Pulmonary artery endothelial cell (primary cell): ENCODE measurements at places on chromosomes 5 and 9. TPM values are rescaled to one million over a fixed set of nuclear protein-coding genes. Genes with fewer than 3 reads are reported as not detected.
A peak's percentile ranks its signal among the peaks of the same experiment; 100 is the strongest.

Gene DDX4
- total RNA-seq = not detected in 2 replicates

Gene PDE6A
- not detected in 2 replicates for total RNA-seq

Gene AFAP1L1
- total RNA-seq = 108 and 150 TPM in 2 replicates

Gene GHR
- 0.67 and 1.1 TPM in 2 replicates for total RNA-seq

Gene HRCT1
- 2.4 and 5.6 TPM in 2 replicates for total RNA-seq

Gene MARCHF11
- not detected in 2 replicates for total RNA-seq

GRCh38 chr5:71839096-71839884 is 120.2 kb downstream of the CARTPT start:
- DNase-seq = no peak

- no peak for DNase-seq
Measured at GRCh38 chr5:8445139-8445538, 576.2 kb downstream of the MTRR start.

DNA sequence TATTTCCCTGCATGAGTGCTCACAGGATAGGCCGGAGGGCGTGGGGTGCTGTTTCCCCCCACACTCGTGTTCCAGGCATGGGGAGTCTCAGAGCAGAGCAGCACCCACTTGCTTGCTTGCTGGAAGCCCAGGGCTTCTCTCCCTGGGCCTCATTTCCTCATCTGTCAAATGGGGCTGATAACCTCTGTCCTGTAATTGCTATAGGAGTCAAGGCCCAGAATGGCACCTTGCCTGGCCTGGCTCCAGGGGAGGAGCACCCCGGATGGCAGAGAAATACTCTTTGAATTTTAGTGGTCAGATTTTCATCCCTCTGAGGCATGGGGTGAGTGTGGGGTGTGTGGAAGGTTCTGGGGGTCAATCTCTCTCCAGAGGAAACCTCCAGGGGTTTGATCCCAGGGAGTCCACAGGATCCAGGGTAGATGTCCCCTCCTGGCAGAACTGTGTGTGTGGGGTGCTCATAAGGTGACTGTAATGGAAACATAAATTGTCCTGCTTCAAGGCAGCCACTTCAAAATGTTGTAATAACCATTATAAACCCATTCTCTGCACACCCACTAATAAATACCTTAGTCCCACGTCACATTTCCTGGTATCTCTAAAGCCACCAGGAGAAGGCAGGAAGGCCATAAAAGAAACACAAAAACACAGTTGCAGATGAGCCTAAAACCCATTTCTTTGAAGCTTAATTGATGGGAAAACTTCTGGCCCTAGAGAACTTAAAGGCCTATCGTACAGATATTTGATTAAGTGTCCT is 272.2 kb downstream of the FSTL4 start:
- no peak for DNase-seq

DNA sequence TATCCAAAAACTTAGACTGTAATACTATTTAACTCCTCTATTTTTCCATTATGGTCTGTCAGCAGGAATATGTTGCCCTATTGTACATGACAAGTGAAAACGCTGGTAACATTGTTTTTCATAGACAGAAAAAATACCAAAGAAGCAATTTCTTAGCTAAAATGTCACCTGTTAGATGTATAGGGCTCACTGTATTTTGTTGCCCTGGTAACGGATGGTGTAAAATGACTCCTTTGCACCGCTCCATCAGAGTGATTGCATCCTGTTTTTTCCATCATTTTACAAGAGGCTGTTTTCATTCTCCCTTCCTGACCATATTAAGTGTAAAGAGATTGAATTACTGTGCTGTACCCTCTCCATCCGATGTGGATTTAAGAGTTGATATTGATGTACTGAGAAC is 460.1 kb upstream of the TLE4 start:
- DNase-seq = no peak

DNA sequence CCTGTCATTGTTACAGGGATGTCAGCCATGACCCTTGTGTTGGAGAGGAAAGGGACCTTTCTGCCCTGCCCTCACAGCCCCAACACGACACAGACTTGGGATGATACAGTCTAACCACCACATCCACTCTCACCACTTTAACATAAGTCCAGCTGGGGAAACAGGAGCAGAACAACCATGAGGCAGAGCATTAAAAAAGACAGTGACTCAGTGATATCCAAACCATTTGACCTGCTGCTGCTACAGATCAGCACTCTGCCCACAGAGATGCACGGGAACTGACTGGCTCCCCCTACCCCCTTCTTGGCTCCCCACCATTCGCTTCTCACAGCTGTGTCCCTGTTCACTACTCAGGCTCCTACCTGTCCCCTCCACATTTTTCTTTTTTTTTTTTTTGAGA is 458.6 kb downstream of the ZNF608 start:
- DNase-seq = no peak

DNA sequence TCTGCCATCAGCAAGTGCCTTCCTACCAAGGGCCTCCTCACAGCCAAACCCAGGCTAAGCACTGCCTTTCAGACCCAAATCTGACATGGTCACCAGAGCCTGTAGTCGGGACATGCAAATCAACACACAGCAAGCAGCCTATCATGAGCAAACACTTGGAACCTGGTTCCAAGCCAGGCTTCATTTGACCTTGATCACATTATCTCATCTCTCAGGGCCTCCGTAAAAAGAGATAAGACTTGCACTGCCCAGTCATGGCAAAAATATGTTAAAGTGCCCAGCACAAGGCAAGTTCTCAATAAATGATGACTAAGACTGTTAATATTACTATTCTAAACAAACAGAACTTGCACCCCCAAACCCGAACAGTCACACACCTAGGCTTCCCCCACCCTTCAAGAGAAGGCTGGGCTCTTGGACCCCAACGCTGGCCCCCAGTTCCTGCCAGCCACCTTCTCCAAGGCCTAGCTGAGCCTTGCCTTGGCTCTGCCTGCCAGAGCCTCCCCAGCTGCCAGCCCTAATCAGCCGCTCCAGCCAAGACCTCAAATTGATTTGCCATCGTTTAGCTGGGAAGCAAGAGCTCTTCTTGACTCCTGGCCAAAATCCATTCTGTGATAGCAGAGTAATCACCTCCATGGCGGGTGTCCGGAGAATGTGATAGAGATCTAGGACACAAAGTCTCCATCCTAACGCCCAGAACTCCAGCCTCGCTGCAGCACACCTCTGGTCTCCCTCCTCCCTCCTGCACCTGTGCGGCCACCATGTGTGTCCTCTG is 18.7 kb downstream of the CPLX2 start:
- DNase-seq = no peak

DNA sequence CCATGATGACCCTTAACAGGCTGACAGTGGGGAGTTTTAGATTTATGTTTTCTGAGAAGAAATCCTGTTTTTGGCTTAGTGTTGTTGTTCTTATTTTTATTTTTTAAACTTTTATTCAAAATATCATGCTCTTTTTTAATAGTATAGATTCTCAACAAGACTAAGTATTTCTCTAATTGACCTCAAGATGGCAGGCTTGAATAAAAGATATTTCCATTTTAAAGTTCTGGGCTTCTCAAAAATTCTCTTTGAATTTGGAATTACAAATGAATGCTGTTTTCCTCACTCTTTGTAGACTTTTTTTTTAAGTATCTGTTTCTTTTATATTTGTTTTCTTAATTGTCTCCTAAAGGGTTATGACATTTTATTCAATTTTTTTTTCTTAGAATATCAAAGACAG is 50.0 kb upstream of the SH3GL2 start:
- DNase-seq = no peak

DNA sequence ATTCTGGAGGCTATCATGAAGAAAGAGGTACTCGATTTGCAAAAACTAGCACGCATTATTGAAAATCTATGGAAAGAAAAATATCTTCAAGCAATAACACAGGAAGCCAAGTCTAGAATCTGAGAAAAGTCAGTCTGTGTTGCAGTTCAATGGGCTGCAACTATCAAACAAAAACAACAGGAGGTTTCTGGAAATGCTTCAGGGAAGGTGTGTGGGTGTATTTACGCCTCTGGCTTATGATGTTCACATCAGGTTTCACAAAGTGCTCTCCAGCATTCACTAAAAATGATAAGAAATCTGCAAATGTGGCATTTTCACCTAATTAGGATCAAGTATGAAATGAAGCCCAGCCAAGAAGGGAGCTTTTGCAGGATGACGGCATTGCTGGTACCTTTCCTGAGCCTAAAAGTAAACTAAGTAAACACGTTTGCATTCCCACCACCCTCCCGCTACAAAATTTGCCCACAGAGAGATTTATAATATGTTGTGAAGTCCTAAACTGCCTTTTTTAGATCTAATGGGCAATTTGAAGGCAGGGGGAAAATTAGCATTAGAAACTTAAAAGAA is 146.4 kb downstream of the GABRB2 start:
- DNase-seq = no peak

- peak; percentile 22 for DNase-seq
Measured at GRCh38 chr5:149371296-149371962, 7.7 kb downstream of the IL17B start.
